Neural crest cell (in vitro differentiated cells): ENCODE measurements at places on chromosomes 2 and 18.

DNA sequence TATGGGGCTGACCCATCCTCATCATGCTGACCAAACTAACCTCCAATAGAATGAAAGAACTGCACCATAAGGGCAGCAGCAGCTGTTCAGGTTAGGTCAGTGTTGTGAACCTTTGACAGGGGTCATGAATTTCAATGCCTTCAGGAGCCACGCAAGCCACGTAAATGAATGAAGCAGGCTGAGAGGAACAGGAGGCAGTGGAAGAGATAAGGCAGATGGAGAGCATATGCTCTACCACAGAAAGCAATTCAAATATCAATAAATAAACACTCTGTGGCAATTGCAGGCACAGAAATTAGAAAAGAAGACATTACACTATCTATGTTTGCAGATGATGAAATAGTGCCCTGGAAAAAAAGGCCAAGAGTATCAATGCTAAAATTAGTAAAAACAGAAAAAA lies 56.3 kb downstream of the SCG2 start:
- no peak for DNase-seq

DNA sequence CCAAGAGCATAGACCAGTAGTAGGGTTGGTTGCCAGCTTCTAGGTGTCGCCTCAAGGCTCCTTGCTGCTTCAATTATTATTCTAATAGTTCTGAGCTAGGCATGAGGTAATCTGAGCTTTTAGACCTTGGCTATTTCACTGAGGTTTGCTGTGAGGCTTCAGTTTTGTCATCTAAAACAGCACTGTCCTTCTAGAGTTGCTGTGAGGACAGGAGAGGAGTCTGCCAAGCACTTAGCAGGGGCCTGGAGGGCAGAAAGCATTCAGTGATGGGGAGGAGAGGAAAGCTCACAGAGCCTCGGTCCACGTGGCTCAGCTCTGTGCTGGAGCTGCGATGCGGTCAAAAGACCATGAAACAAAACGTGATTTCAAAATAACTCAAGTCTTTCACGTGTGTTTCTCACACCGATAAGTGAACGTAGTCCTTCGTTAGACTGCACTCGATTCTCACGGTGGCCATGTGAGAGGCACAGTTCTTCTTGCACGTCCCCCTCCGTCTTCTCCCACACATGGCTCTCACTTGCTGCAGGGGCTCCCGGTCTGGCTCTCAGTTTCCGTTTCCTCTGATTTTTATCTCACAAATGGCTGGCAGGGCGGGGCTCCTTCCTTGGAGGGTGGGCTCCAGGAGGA lies 113.7 kb downstream of the B3GNT2 start:
- DNase-seq, result no peak

- no peak for DNase-seq
Measured at GRCh38 chr2:214676421-214677089, 132.9 kb downstream of the BARD1 start.

- no peak for DNase-seq
Measured at GRCh38 chr2:26484579-26484978, 6.7 kb upstream of the OTOF start.

- DNase-seq, result no peak
Measured at GRCh38 chr2:28415010-28415409, 22.4 kb downstream of the FOSL2 start.

GRCh38 chr2:137467246-137467862 lies 496.9 kb upstream of the HNMT start:
- peak; percentile 45 for DNase-seq

DNA sequence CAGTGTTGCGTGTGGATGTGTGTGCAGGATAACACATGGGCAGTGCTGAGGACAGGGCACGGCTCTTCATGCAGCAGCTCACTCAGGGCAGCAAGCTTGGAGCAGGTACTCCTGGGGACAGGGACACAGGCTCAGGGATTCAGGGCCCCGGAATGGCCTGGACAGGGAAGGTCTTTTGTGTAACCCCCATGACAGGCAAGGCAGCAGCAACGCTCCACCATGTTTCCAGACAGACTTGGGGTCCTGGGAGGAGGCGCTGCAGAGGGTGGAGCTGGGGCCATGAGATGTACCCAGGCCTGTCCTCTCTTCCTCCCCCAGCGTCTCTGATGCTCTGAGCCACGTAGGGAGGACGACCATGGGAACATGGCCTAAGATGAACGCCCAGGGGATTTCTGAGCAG lies 58.3 kb downstream of the ADNP2 start:
- no peak for DNase-seq

DNA sequence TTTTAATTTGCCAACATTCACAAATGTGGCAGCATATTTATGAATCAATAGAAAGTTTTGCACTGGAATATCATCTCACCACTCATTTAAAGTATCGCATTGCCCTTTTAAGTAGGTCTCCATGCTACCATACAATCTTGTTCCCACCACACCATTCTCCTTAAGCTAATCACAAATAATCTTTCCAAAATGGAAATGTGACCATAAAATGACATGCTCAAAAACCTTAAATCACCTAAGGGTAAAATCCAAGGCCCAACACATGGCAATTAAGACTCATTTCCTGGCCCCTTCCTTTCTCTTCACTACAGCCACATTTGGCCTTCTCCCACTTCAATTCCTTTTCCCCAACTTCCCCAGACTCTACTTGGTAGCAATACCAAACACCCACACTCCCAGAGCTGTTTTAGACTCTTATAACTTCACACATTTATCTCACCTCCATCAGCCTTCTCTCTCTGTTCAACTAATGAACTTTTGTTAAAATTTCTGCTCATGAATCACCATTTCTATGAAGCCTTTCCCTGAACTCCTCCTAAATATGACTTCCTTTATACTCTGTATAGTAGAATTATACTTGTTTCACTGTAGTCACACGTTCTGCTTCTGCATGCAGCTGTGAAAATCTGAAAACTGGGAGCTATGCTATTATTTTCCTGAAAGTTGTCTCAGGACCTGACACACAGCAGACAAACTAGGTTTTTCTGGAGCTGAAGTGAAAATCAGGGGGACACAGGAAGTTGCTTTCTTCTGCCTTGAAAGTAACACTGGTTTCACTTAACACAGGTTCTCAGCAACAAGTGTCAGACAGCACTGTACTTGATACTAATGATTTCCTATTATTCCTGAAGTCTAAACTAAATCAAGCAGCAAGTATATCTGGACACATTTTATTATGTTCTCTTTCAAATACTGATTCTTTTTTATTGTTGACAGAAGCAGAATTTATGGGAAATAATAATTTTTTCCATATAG lies 303.9 kb downstream of the ZEB2 start:
- no peak for DNase-seq

DNA sequence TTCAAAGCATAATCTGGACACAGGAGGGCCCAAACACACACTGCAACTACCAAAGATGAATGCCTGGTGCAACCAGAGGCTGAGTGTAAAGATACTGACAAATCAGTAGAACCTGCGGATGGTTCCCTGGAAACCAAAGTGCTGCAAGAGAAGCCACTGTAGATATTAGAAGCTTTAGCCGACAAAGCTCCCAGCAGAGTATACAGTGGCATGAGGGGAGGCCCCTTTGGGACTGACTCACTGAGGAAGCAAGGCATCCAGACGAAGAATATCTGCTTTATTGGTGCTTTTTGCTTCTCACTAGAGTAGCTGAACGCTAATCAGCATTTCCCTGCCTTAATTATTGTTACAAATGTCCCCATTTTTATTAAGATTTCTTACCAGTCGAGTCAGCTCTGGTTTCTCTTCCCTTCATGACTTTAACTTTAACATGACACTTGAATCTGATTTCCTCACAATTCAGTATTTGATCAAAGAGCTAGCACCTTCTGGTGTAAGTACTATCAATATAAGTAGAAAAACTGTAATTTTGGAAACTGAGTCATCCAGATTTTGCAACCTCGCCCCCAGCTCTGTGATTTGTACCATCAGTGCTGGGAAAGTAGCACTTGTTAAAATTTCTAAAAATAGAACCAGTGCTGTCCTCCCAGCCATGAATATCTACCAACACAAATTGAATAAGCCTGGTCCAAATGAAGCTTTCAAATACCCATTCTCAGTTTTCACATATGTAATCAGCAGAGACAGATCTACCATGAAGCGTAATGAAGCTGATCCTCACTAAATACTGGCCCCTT lies 34.2 kb downstream of the FIGN start:
- no peak for DNase-seq

- DNase-seq, result no peak
Measured at GRCh38 chr18:45290364-45290763, 324.9 kb upstream of the SLC14A2 start.

DNA sequence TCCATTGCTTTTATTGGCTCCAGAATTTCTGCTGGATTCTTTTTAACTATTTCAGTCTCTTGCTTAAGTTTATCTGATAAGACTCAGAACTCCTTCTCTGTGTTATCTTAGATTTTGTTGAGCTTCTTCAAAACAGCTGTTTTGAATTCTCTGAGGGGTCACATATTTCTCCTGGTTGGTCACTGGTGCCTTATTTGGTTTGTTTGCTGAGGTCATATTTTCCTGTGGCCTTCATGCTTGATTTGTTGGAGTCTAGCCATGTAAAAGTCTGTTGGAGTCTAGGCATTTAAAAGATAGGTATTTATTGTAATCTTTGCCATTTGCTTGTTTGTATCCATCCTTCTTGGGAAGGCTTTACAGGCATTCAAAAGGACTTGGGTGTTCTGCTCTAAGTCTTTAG lies 398.7 kb downstream of the DSEL start:
- no peak for DNase-seq

DNA sequence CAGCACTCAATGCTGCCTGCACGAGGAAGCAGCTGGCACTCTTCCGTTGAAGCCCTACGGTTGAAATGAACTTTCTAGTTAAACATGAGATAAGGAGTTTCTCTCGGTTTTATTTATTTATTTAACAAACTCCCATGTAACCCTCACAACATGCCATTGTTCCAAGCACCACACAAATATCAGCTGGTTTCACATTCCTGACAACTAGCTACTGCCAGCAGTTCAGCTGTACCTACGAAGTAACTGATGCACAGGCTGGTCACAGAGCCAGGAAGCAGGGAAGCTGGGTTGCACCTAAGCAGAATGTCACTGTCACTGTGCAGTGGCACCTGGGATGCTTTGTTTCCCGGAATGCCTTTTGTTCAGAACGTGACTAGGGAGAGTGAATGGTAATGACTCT lies 18.1 kb downstream of the TIMM21 start:
- no peak for DNase-seq

GRCh38 chr2:168703926-168704325 lies 98.5 kb upstream of the NOSTRIN start:
- DNase-seq, result no peak

GRCh38 chr18:24373328-24373727 lies 24.3 kb downstream of the OSBPL1A start:
- DNase-seq, result no peak

- no peak for DNase-seq
Measured at GRCh38 chr2:76501641-76502040, 790.9 kb upstream of the GCFC2 start.

GRCh38 chr2:147451902-147452515 lies 392.8 kb upstream of the ACVR2A start:
- DNase-seq, result no peak

DNA sequence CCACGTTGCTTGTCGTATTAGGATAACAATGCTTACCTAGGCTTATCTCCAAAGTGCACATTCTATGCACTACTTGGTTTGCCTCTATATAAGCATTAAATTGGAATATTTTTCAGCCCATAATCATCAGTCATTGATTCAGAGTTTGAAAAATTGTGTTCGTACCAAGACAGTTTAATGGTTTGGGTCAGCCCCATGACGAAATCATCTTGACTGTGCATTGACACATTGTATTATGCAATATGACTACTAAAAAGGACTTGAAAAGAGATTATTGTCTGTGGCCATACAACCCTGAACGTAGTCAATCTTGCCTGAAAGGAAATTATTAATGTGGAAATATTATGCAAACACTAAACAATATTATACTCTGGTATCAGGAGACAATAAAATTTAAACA lies 141.3 kb downstream of the EML6 start:
- DNase-seq, result no peak

DNA sequence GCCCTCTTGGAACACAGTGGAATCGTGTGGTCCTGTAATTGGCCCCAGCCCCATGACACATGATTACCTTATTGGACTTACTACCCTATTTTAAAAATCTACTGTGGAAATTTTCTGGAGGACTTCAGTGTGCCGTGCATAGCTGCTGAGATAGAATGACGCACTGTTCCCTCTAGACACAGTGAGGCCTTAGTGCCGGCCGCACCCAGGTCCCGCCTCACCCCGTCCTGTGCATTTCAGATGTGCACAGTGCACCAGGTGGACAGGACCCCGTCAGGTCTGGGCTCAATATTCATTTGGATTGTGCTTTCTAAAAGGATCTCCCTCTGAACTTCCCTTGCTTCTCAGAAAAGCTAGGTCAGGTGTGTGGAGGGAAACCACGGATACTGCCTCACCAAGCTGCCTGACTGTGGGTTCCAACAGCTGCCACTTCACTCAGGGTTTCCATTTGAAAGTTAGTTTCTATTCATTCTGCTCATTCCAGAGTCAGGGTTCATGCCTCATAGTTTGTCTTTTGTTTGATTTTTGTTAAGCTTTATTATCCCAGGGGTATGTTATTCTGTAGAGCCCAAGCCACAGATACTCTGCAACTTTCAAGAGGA lies 155.8 kb downstream of the PTGR3 start:
- DNase-seq, result no peak

GRCh38 chr2:130375291-130376266 lies 19.7 kb downstream of the PTPN18 start:
- no peak for DNase-seq

GRCh38 chr18:38025433-38026038 lies 459.9 kb upstream of the CELF4 start:
- no peak for DNase-seq

- DNase-seq, result no peak
Measured at GRCh38 chr2:134975281-134976009, 56.8 kb downstream of the CCNT2 start.

DNA sequence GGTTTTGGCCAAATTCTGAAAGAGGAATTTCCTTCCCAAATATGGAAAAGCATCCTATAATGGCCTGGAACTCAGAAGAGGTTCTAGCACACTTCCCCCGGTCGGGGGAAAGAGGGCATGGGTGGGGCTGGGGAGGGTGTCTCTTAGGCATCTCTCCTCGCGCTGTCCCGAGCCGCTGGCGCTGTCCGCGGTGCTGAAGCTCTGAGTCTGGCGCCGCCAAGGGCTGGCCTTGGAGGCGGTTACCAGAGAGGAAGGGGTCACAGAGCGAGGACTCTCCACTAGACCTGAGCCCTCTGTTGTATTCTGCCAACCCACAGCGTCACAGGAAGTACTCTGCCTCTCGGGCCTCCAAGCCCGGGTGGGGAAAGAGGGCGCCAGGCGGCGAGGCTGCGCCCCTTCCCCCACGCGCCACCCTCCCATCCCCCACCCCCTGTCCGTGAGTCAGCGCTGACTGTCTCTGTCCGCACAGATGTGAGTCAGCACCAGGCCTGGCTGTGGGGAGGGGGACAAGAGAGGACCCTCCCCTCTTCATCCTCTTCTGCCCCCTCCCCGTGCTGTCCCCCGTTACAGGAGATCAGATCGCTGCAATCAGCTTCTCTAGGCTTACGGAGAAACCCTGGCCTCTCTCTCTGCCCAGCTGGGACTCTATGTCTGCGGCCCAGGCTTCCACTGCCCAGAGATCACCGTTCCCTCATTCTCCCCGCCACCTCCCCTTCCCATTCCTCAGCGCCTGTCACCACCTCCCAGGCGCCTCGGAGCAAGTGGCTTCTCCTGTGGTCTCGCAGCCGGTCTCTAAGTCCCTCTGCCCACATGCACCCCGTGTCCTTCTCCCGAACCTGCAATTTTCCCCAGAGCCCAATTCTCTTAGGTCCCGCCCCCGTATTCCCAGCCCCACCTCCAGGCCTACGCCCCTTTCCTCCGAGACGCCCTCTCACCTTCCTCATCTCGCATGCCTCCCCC lies 779 bp downstream of the PTPRN start:
- DNase-seq, result peak; percentile 86

- no peak for DNase-seq
Measured at GRCh38 chr2:233164128-233164635, 87.3 kb upstream of the ATG16L1 start.

GRCh38 chr2:195407783-195408182 lies 249.2 kb upstream of the SLC39A10 start:
- no peak for DNase-seq
